ENCODE measurements at places on chromosomes 12 and 14.

- no peak for DNase-seq
Observed at GRCh38 chr12:111453071-111453989, 47.6 kb downstream of the SH2B3 start.

GRCh38 chr14:36161776-36162175, 14.7 kb downstream of the PTCSC3 start:
- DNase-seq: no peak

DNA sequence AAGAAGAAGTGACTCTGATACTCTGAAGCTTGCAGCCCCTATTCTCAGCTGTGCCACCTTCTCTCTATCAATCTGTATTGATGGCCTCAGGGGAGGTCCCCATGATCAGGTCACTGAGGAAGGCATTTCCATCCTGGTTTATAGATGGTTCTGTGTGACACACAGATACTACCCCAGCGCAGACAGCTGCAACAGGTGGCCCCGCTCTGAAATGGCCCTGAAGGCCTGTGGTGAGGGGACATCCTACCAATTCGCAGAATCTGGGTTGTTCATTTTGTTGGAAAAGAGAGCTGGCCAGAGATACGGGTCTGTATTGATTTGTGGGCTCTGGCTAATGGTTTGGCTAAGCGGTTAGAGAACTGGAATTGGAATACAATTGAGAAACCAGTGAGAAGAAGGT, 21.7 kb downstream of the DLK1 start:
- DNase-seq: no peak

DNA sequence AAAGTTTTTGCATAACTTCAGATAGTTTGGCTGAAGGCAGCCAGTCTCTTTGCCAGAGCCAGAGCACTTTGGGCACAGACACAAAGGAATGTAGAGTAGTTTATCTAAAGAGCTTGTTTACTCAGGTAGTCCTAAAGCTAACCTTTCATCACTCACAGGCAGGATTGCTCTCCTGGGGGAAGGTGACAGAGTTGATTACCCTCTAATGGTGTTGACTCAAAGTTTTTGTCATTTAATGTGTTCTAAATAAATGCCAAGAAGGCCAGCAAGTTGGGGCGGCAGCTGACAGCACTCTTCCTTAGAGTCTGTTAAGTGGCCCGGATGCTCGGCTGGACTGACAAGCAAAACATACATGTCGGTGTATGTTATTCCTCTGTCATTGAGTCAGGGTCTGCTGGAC, 9.3 kb upstream of the TAS2R46 start:
- no peak for DNase-seq

GRCh38 chr12:24069532-24070395, 120.3 kb upstream of the SOX5 start:
- DNase-seq: no peak
